DMS79 treated with DMSO at 0.1 percent for 48 hours (cell line): ENCODE measurements at places on chromosomes 13 and 19.
A peak's percentile ranks its signal among the peaks of the same experiment; 100 is the strongest.

- no peak for DNase-seq
These were observed 34.9 kb downstream of the IRS2 start for GRCh38 chr13:109751477-109751876.

DNA sequence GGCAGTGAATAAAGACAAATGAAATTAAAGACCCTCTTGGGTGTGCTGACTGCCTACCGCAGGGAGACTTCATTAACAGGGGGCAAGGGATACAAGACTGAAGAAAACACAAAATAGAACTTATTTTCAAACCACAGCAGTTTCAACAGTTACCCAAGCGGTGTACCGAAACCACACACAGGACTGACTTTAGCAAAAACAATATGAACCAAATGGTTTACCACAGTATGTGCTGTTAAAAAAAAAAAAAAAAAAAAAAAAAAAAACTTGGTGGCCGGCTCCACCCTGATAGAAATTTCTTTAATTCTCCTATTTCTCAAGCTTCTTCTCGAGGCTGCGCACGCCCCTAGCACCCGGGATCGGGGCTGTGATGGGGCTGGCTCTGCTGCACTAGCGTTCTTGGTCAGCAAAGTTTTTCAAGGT lies 42.6 kb downstream of the KLF2 start:
- no peak for DNase-seq

- DNase-seq, result no peak
These were observed 21.2 kb upstream of the DOCK9 start for GRCh38 chr13:98998831-98999638.

GRCh38 chr13:85509512-85509911 lies 289.7 kb downstream of the SLITRK6 start:
- no peak for DNase-seq

- DNase-seq, result no peak
These were observed 10.0 kb downstream of the KCNC3 start for GRCh38 chr19:50319156-50319555.

DNA sequence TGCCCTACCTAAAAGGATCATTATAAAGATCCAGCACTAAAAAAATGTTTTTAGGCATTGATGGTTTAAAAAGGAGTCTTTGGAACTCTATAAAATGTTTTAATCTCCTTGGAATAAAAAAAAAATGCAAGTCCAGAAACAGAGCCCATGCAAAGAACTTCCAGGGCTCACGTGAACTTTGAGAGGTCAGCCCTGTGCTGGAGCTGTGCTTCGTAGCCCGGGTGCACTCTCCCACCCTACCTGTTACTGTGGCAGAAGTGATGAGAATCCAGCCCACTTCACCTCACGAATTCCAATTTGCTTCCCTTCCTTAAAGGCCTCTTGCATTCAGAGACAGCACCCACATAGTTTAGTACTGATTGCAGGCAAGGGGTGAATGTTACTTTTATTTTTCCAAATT lies 267.7 kb downstream of the SHISA2 start:
- DNase-seq, result no peak

- no peak for DNase-seq
These were observed 73.5 kb downstream of the PDS5B start for GRCh38 chr13:32659736-32660135.

GRCh38 chr19:33604651-33605050 lies 17.1 kb upstream of the CHST8 start:
- no peak for DNase-seq

GRCh38 chr13:55705971-55706370 lies 1434.7 kb upstream of the PRR20A start:
- no peak for DNase-seq

- no peak for DNase-seq
These were observed 9.7 kb downstream of the RASA3 start for GRCh38 chr13:114122591-114123211.

GRCh38 chr13:99266827-99267226 lies 8.6 kb upstream of the GPR18 start:
- DNase-seq, result no peak

GRCh38 chr13:97798836-97799235 lies 154.6 kb upstream of the IPO5 start:
- DNase-seq, result no peak

DNA sequence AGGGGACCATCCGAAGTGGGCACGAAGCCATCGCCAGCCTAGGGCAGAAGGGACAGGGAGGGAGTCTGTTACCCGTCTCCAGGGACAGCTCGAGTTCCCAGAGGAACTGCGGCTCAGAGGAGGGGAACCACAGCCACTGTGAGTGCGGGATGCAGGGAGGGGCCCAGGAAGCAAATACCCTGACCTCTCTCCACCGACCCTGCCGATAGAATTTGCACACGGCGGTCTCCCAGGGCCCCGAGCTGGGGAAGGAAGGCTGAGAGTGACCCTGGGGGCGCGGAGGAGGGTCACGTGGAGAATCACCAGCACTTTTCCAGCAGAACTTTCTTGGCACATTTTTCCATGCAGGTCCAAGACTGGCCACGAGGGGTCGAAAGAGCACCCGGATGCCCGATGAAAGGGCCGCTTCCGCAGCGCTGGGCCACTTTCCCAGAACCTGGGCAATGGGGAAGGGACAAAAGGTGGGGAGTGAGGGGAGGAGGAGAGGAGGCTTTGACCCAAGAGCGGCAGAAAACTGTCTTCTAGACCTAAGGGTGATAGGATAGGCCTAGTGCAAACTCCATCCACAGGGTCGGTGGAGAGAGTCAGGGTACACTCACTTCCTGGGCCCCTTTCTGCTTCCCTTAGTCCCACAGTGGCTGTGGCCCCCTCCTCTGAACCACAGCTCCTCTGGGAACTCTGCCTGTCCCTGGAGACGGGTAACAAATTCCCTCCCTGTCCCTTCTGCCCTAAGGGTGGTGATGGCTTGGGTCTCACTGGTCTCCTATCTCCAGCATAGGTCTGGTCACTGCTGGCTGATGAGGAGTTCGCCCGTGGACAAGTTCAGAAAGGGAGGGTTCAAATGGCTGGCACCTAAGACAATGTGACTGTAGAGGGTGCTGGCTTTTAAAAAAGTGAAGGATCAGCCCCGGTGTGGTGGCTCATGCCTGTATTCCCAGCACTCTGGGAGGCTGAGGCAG lies 5.3 kb upstream of the GPR4 start:
- peak; percentile 38 for DNase-seq

GRCh38 chr13:74758188-74758587 lies 624.0 kb upstream of the KLF12 start:
- no peak for DNase-seq

DNA sequence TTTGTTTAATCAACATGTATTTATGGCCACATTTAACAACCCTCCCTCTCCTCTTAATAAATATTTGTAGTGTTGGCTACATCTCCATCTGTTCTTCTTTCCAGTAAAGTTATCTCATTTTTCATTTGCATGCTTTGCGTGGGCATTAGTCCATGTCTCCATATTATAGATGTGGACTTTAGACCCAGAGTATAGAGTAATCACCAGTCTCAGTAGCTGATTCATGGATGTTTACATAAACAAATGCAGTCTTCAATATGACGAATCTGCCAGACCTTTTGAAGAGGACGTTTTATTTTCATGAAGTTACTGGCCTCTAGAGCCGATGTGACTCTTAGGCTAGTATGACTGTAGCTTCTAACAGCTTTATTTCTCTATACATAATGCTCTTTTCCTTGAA lies 1546.2 kb downstream of the OLFM4 start:
- DNase-seq, result no peak

- no peak for DNase-seq
These were observed 8.0 kb downstream of the RXFP2 start for GRCh38 chr13:31747291-31747690.

- DNase-seq, result no peak
These were observed 12.2 kb upstream of the KCTD15 start for GRCh38 chr19:33784432-33784831.

DNA sequence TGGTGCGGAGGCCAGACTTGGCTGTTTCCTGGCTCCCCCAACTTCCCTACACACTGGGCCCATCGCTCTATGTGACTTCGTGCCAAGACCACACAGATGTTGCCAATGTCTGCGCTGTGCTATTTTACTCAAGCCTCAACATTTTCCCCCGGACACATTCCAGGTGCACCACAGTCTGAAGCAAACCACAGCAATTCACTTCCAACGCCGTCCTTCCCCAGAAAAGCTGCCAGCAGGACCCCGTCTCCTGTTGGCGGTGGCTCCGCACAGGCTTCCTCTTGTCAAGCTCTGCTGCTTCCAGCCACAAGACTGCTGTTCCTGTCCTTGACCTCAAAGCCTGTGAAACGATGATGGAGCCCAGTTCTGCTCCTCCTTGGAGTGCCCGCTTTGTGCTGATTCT lies 100.7 kb downstream of the CRYL1 start:
- DNase-seq, result peak; percentile 14

DNA sequence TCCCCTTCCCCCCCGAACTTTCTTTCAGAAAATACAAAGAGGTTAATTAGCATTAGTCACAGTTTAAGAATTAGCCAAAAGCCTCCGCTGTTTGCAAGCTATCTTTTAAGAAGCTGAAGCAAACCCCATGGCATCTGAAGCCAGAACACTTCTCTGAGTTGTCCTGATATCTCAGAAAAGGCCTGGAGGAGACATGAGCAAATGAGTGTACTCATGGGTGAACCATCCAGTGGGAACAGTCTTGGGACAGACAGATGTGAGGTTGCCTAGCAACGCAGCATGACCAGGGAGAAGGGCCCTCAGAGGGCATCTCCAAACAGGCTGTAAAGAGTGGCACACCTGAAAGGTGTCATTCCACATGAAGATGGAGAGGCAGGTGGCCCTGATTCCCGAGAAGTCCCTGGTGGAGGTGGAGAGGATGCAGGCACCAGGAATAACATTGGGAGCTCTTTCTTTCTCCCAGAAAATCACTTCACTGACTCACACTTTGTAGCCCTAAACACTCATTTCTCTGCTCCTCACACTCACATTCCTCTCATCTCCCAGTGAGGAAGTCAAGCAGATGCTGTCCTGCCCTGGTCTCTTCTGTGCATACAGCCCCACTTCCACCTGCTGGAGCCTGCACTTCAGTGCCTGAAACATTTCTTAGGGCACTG lies 87.0 kb upstream of the TSHZ3 start:
- peak; percentile 51 for DNase-seq

GRCh38 chr13:76223565-76223964 lies 587.4 kb downstream of the LMO7 start:
- no peak for DNase-seq

GRCh38 chr19:30450835-30451321 lies 78.7 kb downstream of the ZNF536 start:
- no peak for DNase-seq

GRCh38 chr19:46481223-46481848 lies 10.0 kb upstream of the PNMA8A start:
- no peak for DNase-seq

DNA sequence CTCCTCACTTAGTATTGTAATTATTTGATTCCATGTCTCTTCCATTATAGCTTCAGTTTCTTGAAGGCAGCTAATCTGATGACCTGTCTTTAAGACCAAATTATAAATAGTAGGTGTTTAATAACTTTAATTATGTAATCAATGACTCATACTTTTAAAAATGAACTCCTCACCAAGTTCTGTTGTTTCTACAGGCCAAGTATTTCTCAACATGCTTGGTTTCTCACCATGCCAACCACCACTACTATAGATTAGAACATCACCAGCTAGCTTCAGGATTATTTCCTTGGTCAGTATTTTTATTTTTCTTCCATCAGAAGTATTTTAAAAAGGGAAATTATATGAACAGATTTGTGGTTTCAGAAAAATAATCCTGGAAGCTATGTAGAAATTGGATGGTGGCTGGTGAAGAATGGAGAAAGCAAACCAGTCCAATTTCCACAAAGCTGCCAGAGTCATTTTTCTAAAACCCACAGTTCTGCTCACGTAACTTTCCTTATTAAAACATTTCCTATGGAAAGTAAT lies 237.7 kb upstream of the DACH1 start:
- DNase-seq, result no peak

- DNase-seq, result no peak
These were observed 4.4 kb upstream of the REXO1 start for GRCh38 chr19:1852581-1853128.

DNA sequence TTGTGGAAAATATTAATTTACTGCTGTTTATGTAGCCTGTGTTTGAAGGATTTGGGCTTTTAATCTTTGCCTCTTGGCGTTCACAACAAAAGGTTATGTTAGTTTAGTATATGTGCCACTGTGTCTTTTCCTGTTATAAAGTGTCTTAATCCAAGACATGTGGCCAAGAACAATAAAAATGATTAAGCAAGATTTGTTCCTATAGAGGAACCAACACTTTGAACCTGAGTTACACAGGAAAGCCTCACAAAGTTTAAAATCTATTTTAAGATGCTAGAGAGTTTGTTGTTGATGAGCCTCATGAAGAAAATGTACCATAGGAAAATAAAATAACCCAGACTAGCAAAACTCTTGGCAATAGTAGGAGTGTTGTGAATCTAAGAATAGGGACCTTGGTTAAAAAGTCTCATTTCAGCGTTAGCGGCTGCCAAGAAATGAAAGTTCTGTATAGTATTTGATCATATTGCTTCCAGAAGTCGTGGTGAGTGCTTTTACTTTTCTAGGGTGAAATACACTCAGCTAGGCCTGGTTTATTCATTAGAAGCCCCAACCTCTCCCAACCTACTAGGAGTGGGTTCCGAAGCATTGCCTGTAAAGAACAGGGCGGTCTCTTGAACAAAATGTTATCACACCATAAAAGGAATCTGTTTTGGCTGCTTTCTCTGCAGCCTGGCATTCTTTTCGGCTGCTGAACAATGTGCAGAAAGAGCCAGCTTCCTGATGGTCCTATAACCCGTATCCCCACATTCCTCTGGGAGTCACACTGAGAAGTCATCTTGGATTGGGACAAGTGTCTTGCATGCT lies 102.6 kb downstream of the LRCH1 start:
- DNase-seq, result no peak

GRCh38 chr19:13505761-13506470 lies 363 bp downstream of the CACNA1A start:
- no peak for DNase-seq

- no peak for DNase-seq
These were observed 18.3 kb downstream of the CCDC97 start for GRCh38 chr19:41328157-41328841.

DNA sequence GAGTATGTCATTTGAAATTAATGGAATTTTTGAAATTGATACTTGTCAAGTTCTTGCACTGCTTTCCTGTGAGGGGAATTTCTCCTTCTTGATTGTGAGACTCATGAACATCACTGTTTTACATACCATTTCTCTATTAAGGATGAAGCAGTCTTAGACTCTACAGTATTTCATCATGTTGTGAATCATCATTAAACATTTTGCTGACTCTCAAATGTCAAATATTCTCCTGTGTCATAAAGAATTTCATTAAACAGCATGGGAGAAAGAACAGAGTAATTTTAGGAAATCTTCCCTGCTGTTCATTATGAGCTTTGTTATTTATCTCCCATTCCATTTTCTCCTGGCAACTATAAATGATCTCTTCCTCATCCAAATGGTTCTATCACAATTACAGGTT lies 729.0 kb downstream of the PCDH9 start:
- no peak for DNase-seq

- no peak for DNase-seq
These were observed 6.0 kb downstream of the EEF2 start for GRCh38 chr19:3979289-3979673.

DNA sequence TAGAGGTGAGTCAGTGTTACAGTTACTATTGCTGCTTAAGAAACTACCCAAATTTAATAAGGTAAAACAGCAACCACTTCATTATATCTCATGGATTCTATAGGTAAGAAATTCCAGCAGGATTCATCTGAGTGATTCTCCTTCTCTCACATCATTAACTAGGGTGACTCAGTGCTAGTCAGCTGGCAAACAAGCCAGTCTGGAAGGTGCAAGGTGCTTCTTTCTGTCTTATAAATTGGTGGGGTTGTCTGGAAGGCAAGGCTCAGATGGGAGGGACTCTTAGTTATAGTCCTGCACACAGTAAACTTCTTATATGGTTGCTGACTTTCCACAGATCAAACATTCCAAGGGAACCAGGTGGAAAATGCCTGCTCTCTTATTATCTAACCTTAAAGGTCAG lies 484.5 kb downstream of the GPC5 start:
- no peak for DNase-seq

GRCh38 chr13:38767506-38768265 lies 80.8 kb downstream of the FREM2 start:
- DNase-seq, result no peak
